Cardiac septum (tissue), 1 donor: ENCODE measurements at places on chromosomes 3 and 15.

GRCh38 chr15:20348291-20348899, 193.2 kb downstream of the GOLGA6L6 start:
- DNase-seq: no peak

- DNase-seq: no peak
These were observed 1.4 kb upstream of the NSMCE3 start for GRCh38 chr15:29270976-29271375.

DNA sequence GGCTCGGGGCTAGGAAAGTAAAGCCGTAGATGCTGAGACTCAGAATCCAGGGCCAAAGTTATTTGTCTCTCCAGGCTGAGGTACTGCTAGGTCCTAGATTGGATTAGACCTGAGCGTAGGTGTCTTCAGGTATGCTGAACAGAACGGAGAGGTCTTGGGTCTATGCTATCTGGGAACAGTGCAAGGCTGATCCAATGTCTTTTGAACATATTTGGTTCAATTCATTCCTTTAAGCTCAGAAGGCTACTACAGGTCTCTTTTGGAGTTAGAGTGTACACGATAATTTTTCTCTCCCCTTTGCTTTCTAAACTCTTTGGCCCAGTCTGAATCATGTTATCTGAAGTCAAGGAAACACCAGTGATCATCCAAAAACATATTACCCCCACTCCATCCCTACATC, 137.5 kb upstream of the TBL1XR1 start:
- DNase-seq: no peak

DNA sequence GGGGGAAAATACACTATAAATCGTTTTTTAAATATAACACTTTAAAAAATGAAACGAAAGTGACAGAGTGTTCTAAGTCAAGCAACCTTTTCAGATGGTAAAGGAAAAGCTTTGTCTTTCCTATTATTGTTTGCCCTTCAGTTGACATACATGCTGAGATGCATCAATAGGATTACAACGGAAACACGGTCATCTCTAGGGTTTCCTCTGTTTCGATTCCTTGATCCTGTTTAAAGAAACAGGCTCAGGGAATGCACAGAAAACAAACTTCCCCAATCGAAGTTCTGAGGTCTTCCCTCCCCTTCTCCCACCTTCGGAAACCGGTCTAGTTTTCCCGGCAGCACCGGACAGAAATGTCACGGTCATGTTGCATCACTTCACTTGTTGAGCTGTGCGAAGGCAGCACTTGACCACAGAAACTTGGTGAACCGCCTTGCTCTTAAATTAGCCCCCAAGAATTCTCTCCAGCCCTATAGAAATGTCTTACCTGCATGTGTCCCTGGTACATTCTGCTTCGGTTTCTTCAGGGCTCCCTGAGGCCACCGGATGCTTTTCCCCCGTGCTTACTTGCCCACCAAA, 556 bp downstream of the PEX5L start:
- DNase-seq: no peak
